ENCODE measurements at places on chromosomes 1 and 21.

- DNase-seq: peak; percentile 31
Observed at GRCh38 chr1:110548381-110548780, 29.4 kb upstream of the KCNA10 start.

GRCh38 chr1:204819495-204819894, 51.2 kb upstream of the NFASC start:
- DNase-seq: no peak

- no peak for DNase-seq
Observed at GRCh38 chr1:185789501-185790193, 55.5 kb downstream of the HMCN1 start.

GRCh38 chr21:45014747-45015468, 59.5 kb upstream of the ADARB1 start:
- DNase-seq: no peak

GRCh38 chr1:61436016-61436415, 288.9 kb downstream of the TM2D1 start:
- no peak for DNase-seq

- no peak for DNase-seq
Observed at GRCh38 chr1:14866911-14867612, 268.6 kb downstream of the KAZN start.

DNA sequence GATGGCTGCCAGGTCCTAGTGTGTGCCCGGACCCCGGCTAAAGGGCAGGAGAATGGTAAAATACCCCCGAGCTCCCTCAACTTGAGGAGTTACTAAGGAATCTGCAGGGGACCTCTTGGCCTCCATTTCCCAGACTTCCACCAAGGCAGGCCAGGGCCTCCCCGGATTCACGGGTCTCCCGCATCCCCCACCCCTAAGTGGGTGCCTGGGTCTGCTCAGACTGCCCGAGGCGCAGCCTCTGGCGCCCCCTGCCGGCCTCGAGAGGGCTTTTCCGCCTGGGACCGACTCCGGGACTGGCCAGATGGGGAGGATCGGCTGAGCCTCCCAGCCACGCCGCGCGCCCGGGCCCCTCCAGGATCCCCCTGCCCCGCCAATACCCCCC, 1.7 kb downstream of the PLEKHG5 start:
- DNase-seq: peak; percentile 77

GRCh38 chr1:51421964-51422363, 91.6 kb upstream of the TTC39A start:
- no peak for DNase-seq

GRCh38 chr21:43196826-43197225, 28.0 kb downstream of the CRYAA start:
- no peak for DNase-seq

- no peak for DNase-seq
Observed at GRCh38 chr1:145711213-145711651, 4.1 kb upstream of the PDZK1 start.

DNA sequence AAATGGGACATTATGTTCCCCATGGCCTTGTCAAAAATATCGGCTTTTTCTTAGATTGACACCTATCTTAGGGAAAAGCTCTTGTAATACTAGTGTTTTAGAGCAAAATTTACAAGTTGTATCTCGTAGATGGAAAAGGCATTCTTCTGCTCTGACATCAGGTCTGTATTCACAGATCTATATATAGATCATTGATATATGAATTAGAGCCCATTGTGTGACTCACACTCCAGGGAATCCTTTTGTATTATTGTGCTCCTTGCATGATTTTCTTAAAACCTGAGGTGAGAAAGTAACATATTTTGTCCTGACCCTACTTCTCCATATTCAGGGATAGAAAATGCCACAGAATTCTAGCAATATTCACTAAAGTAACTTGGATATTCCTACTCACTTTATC, 1160.8 kb upstream of the B3GALT2 start:
- DNase-seq: no peak

DNA sequence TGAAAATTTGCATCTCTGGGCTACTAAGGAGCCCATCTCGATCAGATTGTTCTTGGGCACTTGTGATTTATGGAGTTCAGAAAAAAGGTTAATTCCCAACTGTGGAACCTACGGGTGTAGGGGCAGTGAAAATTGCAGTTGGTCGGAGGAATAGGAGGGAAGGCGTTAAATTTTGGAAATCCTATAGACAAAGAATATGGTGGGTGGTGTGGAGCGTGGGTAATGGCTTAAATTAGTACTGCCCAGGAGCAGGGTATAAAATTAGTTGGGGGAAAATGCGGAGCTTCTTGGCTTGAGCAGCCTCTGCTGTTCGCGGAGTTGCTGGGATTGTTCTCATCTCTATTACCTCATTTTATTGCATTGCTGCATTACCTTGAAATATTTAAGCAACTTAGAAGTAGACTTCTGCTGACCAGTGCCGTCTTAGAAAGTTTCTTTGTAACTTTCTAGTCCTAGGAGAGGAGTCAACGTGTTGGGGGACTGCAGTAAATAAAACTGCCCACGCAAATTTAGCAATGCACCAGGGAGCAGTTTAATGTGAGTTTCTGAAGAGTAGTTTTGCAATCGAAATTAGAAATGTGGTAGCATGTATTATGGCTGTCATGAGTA, 514 bp downstream of the S1PR1 start:
- no peak for DNase-seq

DNA sequence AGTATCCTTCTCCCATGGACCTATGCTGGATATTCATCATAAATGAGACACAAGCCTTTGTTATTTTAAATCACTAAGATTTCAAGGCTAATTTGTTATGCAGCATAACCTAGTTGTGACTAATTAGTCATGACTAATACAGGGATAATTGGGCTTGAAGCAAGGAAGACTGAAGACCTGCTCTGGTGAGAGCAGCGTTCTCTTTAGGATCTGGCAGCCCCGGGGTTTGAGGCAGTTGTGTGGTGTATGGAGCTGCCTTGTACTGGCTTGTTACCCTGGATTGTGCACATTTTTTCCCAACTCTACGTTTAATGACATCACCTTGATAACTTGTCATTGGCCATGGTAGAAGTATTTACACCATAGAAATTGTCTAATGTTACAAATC, 25.7 kb upstream of the SPAG17 start:
- no peak for DNase-seq

DNA sequence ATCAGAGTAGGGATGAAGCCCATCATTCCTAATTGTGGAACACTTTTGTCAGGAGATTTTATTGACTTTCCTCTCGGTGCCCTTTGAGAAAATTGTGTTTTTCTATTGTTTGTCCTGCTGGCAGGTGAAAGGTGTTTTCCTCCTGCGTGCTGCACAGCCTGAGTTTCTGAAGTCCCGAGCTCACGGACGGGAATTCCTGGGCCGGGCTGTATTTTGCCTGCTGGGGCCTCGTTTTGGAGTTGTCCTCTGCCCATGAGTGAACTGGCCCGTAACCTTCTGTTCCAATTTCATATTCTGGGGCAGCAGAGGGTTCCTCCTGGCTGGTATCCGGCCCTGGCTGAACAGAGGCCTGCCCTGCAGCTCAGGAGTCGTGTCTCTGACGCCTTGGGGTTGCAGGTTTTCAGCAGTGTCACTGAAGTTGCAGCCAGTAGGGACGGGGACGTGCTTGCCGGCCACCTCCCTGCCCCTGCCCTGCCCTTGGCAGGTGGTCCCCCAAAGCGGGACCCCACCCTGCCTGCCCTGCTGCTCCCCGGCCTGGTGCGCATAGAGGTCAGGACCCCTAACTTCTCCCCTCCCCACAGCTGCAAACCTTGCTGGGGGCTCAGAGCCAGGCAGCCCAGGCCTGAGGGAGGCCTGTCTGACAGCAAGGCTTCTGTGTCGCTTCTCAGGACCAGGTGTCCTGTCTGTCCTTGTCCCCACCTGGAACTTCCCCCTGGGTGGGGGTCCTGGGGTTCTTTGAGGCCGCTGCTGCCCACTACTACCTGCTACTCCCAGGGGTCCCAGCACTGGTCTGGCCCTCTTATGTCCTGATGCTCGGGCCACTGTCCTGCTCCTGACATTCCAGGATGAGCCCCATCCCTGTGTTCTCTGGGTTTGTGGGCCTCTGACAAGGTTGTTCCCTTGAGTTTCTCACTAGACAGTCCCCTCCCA, 49.0 kb downstream of the SLX9 start:
- no peak for DNase-seq

DNA sequence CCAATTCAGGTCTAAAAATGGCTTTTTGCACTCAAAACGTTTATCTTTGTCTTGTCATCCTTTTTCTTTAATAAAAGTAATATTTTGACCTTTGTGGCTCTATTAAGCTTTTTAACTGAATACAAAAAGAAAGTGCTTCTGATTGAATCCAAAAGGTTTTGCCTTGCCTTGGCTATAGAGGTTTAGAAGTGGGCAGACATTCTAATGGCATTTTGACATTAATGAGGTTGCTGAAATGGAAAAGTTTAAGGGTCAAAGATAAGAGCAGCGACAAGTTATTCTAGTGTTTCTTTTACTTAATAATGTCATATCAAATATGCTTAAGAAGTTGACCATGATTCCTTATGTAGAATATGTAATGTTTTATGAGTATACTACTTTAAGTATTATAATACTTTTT, 120.2 kb downstream of the ADGRL2 start:
- DNase-seq: no peak

DNA sequence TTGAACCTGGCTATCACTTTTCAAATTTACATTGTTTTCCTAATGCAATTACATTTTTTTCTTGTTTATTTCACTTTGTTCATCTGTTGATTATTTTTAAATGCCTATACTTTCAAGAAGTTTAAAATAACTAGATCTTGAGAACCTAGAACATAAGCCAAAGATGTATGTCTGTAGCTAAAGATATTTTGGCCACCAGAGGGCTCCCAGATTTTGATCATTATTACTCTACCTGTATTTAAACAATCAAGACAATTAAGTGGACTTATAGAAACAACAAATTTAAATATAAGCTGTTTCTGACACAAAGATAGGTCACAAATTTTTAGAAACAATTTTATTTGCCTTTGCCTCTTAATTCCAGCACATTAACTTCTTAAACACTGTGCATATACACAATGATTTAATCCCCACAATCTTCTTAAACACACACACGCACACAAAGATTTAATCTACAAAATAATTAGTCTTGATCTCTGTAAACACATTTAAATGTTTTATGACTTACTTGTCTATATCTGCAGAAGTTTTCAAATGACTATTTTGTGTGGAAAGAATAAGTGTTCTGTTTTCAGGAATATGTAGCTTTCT, 380.0 kb downstream of the DSCAM start:
- no peak for DNase-seq
